ENCODE measurements at places on chromosomes 2 and 18.

DNA sequence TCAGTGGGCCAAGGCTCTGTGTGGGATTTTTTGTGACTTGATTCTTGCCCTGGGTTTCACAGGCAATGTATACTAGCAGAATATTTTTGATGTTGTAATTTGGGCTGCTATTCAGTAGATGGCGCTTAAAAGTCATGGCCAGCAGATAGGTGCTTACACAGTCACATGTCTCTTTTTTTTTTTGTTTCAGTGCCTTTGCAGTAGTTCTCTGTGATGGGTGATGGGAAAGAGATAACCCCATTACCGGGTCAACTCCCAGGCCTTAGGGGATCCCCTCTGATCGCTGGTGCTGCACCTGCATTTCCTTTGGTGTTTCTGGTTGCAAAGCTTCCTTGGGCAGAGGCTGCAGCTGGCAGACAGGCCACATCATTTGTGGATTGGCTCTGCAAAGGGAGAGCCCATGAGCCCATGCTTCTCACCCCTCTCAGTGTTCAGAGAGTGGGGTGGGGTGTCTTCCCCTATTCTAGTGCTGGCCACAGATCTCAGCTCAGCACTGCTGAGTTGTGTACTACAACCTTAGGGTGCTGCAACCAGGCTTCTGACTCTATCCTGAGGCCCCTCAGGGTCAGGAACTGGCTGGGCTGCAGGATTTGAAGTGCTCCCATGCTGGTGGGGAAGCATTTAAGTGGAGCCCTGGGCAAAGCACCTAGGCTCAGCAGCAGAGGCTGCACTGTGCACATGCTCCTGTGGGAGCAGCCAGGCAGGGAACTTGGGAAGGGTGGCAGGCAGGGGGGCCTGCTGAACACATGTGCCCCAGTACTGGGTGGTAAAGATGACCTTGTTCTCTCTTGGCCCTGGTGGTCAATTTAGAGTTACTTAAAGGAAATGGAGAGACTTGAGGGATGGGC is 219.8 kb upstream of the SPHKAP start:
- no peak for DNase-seq

GRCh38 chr2:218386505-218387368 is 4.7 kb downstream of the SLC11A1 start:
- no peak for DNase-seq

- no peak for DNase-seq
Measured at GRCh38 chr2:107358362-107358761, 468.3 kb upstream of the RGPD4 start.

DNA sequence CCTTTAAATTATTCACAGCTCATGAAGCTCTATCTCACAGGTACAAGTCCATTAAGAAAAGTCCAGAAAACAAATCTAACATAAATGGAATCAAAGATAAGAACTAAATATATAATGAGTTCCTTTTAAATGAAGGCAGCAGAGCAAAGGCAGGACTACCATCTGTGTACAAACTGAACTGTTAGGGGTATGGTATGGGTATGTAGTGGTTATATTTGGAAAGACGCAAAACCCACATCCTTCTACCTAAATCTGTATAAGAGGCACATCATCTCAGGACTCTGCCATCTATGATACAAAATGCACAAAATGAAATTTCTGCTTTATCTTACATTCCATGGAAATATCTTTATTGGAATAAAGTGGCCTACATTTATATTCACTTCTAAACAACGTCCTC is 59.9 kb downstream of the PDE11A start:
- no peak for DNase-seq

GRCh38 chr2:160375802-160376469 is 117.7 kb downstream of the RBMS1 start:
- no peak for DNase-seq

DNA sequence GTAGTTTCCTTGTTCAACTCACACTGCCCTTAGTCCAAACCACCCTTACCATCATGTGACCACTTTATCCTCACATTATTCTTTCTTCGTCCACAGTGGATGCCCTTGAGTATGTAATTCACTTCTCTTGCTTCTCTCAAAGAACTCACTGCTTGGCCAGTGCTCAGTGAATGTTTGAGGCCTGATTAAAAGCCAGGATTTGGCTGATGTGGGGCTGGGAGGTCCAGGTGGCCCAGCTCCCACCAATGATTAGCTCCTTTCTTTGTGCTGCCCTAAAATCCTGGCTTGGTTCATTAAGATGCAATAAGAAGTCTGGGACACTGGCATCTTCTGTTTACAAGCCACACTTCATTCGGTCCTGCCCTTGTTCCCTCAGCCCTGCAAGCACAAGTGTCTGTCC is 97.8 kb upstream of the CELF4 start:
- DNase-seq = no peak

DNA sequence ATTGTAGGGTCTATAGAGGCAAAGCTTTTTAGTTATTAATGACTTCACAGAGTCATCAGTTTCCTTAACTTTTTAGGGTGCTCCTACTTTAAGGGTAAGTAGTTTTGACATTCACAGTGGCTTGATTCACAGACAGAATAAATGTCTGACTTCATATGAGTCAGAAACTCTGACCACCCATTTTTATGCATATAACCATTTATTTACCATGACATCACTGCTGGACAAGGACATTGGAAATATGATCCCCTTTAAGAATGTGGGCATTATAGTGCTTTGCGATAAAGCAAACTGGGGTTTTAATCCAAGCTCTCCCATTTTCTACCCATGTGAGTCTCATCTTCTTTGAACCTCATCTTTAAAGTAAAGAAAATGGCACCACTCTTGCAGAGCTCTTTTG is 162.0 kb upstream of the MC4R start:
- no peak for DNase-seq

DNA sequence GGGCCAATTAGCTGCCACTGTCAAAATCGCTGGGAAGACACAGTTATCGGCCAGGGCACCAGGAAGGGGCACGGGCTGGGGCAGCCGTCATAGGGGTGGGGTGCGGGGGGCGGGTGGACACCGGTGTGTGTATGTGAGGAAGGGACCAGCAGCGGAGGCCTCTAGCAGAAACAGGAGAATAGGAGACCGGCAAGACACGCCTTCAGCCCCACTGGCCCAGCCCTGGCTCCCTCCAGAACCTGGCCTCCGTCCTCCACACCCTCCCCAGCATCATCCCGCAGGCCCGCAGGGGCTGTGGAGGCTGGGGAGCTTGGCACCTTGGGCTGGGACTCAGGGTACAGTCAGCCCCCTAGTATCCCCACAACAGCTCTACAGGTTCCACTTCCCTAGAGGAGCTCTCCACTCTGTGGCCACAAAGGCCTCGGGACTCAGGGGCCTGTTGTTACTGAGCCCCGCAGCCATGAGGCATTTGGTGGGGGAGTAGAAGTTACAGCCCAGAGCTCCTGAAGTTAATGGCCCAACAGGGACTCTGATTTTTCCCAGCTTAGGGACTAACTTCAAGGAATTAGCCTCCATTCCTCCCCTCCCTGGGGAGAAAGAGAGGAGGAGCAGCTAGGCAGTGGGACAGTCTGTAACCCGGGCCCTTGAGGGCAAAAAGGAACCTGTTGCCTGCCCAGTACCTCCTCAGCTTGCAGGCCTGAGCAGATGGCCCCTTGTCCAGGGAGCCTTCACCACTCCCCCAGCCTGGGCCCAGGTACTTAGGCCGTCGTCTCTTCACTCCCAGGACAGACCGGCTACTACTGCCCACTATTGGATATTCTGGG is 19.9 kb downstream of the SH2D6 start:
- DNase-seq = no peak

DNA sequence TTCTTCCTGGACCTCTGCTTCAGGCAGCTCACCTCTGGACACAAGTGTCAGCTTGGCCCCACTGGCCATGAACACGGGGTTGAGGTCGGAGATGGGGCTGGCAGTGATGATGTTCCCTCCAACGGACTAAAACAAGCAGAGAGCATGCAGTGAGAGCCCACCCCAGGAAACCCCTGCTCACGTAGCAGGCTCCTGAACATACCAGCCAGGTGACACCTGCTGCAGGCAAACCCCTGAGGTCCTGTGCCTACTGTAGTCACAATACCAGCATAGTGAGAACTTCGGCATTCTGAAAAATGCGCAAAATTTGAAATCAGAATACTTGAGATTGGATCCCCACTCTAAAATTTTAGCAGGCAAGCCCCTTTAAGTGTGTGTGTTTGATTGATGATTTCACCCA is 32.9 kb downstream of the XDH start:
- DNase-seq = no peak

- DNase-seq = no peak
Measured at GRCh38 chr2:107986278-107987217, at the start of gene SLC5A7. SLC5A7 (plus strand) TSS chr2:107986524; CDS start chr2:107988156, 1,632 bp downstream.

DNA sequence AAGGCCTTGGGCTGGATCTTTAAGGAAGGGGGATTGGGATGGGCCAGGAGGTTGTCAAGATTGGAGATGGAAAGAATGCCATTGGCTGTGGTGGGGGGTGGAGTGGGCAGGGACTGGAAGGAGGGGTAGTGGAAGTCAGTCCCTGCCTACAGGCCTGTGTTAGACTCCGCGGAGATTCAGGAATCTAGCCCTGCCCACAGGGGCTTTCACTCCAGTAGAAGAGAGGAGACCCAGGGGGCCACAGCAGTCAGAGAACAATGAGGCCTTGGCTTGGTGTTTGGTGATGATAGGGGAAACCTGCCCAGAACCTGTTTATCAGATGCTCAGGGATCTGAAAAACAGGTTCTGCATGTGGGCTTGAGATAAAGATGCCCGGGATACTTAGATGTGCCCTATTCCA is 6.1 kb downstream of the STEAP3 start:
- DNase-seq = no peak

GRCh38 chr2:71534201-71534600 is 80.8 kb downstream of the DYSF start:
- no peak for DNase-seq

DNA sequence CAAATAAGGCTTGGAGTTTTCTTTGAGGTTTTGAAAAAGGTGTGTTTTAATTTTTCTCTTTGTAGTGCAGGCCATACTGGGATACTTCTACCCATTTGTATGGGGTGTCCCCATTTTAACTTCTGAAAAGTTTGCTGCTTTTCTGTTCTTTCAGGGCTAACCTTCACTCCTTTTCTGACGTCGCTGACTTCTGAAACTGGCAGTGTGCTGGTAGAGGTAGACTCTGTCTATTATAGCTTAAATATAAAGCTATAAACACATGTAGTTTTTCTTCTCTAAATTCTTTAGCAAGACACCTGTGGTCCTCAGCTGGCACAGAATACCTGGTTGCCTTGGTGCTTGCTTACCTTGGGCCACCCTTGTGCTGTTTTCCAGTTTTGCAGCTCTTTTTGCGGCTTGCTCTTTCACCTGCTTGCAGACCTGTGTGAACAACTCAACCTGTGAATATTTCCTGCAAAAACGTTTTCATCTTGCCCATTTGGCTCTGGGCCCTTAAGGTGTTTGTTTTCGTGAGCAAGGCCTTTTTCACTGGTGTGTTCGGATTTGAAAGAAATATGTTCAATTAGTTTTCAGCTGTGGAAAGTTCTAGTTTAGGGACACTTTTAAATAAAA is 42.2 kb downstream of the PHLPP1 start:
- no peak for DNase-seq

GRCh38 chr18:22031611-22032010 is 137.8 kb upstream of the GATA6 start:
- DNase-seq = no peak

- DNase-seq = no peak
Measured at GRCh38 chr2:84879584-84880394, 1.1 kb downstream of the TRABD2A start.

DNA sequence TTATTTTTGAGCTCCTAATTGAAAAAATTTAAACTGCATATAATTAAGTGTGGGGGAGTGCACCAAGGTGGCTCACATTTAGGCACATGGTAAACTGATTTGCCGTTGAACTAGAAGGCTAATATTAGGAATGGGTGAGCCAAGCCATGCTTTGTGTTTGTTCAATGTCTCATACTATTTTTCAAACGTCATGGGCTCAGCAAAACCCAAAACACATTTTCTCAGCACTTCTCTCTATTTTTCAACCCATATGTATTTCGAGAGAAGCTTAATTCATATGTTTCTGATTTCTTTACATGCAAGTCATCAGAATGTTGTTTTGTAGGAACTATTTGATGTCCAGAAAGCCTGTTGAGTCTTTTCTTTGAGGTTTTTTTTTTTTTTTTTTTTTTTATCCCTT is 291.2 kb downstream of the TCF4 start:
- no peak for DNase-seq

DNA sequence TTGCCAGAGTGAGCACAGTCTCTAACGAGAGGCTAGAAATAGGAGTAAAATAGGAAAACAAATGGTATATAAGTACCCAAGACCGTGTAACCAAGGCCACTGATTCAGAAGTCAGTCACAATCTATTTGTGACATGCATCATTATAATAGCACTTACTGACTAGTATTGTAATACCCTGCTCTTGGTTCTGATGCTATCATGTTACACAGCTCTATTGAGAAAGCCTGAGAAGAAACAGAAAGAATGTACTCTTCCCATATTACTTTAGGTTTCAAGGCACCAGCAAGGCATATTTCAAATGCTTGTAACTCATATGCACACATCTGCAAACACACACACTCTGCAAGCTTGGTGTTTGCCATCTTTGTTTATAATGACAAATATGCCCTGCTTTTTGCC is 746.4 kb downstream of the SLC4A3 start:
- no peak for DNase-seq

- DNase-seq = no peak
Measured at GRCh38 chr18:68679528-68679927, 35.4 kb downstream of the TMX3 start.

- no peak for DNase-seq
Measured at GRCh38 chr2:74927621-74928020, 30.8 kb upstream of the POLE4 start.

GRCh38 chr2:162092658-162093556 is 18.9 kb upstream of the DPP4 start:
- no peak for DNase-seq

DNA sequence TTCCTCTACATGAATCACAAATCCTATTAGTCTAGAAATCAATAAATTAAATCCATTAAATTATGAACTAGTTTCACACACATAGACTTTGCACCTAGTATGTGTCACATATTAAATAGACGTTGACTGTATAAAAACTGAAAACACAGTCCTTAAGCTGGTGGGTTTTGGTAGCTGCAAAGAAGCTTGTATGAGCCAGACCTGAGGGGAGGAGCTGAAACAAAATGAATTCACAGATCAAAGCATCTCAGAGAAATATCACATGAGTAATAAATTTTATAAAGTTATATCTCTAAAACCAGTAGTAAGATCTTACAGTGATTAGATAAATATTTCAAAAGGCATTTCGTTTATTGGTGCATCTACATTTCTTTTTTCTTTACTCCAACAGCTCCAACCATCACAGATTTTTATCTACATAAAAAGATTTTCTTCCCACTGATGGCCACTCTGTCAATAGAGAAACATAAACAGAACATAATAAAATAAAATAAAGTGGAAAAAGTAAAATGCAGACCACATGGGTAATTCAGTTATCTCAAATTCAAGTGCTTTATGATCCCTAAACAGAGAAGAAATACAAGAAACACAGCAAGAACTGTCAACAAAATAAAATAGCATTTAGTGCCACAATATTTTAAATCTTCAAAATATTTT is 420.0 kb upstream of the CYRIA start:
- DNase-seq = no peak

GRCh38 chr2:86414996-86415395 is 26.2 kb upstream of the KDM3A start:
- no peak for DNase-seq

- DNase-seq = no peak
Measured at GRCh38 chr18:75206452-75207309, 2.3 kb downstream of the PTGR3 start.
